A549 treated with dexamethasone at 1 μM for 4 hours (cell line): ENCODE measurements at places on chromosomes 11 and 22. TPM values are rescaled to one million over a fixed set of nuclear protein-coding genes. Genes with fewer than 3 reads are reported as not detected.

The OR56A3 gene
- not detected in 5 replicates for total RNA-seq

The TREH gene
- not detected in 5 replicates for total RNA-seq

The OR6A2 gene
- not detected in 5 replicates for total RNA-seq

The HTR3B gene
- not detected in 5 replicates for total RNA-seq

The C11orf87 gene
- total RNA-seq, result 0.02 TPM in 2 of 5 replicates, not detected in the others

The MS4A6E gene
- not detected in 5 replicates for total RNA-seq

The TESMIN gene
- 3.9 to 6.2 TPM (median 5.8 TPM) in 5 replicates for total RNA-seq

The POU2AF3 gene
- 0.85 to 1.7 TPM (median 1.4 TPM) in 5 replicates for total RNA-seq

The LRRC10B gene
- total RNA-seq, result 0.07 to 0.28 TPM (median 0.18 TPM) in 5 replicates

The LRRC56 gene
- 0.52 to 1.1 TPM (median 0.98 TPM) in 5 replicates for total RNA-seq

The MFRP gene
- not detected in 5 replicates for total RNA-seq

The INPP5J gene
- 0.21 to 0.55 TPM (median 0.47 TPM) in 5 replicates for total RNA-seq

The SYT7 gene
- 1.0 to 1.7 TPM (median 1.5 TPM) in 5 replicates for total RNA-seq

The MPEG1 gene
- total RNA-seq, result not detected in 5 replicates

The TSGA10IP gene
- not detected in 5 replicates for total RNA-seq

The FAM180B gene
- total RNA-seq, result 0.08 to 0.09 TPM in 2 of 5 replicates, not detected in the others

The CLDN25 gene
- total RNA-seq, result not detected in 5 replicates

The PVALB gene
- total RNA-seq, result not detected in 5 replicates
